GM13976 (cell line): ENCODE measurements at places on chromosomes 12 and 14.

- no peak for DNase-seq
Measured at GRCh38 chr14:100424504-100425428, 101.6 kb downstream of the SLC25A47 start.

DNA sequence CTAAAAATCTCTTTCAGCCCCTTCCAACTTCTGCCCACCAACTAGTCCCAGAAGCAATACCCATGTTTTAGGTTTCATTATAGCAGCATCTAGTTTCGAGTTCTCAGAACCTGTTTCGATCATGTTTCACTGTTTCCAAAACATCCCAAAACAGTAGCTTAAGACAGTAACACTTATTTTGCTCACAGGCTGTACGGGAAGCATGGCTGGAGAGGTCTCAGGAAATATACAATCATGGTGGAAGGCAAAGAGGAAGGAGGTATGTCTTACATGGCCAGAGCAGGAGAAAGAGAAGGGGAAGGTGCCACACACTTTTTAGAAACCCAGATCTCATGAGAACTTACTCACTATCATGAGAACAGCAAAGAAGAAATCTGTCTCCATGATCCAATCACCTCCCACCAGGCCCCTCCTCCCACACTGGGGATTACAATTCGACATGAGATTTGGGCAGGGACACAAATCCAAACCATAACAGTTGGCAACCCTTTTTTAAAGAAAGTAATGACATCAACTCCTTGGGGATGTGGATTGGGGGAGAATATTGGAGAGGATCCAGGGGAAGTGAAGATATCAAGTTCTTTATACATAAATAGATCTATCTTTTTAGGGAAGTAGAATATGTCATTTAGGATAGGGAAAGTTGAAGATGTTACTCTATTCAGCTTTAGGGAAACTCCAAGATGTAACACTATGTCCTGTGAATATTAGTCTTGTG, 269.9 kb upstream of the PLEKHG7 start:
- peak; percentile 33 for DNase-seq

- peak; percentile 15 for DNase-seq
Measured at GRCh38 chr12:74689071-74689655, 151.5 kb downstream of the ATXN7L3B start.

DNA sequence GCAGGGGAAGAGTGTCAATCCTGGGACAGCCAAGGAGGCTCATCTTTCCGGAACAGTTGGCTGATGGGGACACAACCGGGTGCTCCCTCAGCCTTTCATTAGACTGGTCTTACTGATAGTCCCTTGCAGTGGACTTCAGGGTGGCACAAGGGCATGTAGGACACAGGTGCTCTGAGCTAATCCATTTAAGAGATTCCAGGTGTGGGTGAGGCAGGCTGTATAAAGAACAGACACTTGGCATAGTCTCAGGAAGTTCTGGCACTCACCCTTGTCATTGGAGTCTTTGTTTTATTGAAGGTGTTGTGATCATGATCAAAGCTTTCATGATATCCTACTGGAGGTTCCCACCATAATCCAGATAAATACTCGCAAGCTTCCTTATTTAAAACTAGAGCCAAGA, 341.6 kb downstream of the EMP1 start:
- DNase-seq = no peak

- DNase-seq = no peak
Measured at GRCh38 chr12:92337128-92337527, 191.5 kb upstream of the BTG1 start.

GRCh38 chr12:65778258-65779090, 45.8 kb upstream of the HMGA2 start:
- no peak for DNase-seq
